ENCODE measurements at places on chromosomes 12 and 14.
A peak's percentile ranks its signal among the peaks of the same experiment; 100 is the strongest.

DNA sequence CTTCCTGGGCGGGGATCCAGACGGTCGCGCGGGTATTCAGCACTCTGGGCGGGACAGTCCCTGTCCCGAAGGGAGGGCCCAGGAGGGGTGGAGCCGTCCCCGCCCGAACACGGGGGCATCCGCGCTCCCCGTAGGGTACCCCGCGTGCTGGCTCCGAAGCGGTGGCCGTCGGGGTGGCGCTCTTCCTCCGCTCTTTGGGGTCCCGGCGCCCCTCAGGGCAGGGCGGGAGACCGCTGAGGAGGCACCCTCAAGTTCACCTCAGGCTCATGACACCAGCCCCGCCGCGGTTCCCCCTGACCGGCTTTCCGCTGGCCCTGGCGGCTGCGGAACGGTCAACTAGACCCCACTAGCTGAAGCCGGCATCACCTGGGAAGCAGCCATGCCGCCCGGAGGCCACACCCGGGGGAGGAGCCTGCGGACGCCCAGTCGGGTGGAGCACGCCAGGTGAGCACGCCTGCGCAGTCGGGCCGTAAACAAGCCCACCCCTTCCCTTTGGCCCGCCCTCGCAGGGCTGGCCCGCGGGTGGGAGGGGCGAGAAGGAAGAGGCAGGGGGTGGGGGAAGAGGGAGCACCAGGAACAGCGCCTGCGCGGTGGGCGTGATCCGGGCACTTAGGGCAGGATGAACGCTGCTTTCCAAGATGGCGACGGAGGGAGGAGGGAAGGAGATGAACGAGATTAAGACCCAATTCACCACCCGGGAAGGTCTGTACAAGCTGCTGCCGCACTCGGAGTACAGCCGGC lies at the start of gene WDR20:
Gene WDR20 (plus strand): TSS at position 612 of the 741 bp plus-strand sequence. CDS start 27 bp downstream, at position 639.
- peak; percentile 93 for DNase-seq

DNA sequence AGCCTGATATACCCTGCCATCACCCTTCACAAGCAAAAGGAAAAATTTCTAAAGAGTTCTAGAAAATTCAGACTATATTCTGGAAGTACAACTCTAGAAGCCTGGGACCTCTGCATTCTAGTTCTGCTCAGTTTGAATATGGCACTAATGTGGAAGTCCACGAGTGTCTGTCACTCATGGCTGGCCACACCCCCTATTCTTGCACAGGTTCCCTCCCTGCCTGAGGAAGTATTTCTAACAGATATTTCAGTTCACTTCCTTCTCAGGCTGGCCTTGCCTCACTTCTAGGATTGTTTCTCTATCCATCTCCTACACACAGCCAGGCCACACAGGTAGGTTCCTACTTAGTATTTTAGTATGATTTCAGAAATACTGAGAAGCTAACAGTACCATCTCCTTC lies 67.4 kb downstream of the PHLDA1 start:
- DNase-seq: no peak

- DNase-seq: no peak
Measured at GRCh38 chr12:12336049-12336411, 14.0 kb downstream of the MANSC1 start.

DNA sequence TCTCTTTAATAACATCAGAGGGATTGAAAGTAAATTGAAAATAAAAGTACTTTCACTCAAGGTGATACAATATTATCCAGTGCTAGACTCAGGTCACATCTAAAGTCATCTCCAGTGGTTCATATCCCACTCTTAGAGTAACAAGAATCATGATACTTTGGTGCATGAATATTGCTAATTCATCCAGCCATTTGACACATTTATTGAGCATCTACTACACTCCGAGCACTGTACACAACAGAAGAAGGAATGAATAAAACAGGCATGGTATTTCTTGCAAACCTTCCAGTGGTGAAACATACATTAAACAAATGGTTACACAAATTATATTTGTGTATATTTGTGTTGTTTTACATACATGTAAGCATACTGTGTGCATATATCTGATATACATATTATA lies 116.0 kb upstream of the TMCC3 start:
- no peak for DNase-seq

DNA sequence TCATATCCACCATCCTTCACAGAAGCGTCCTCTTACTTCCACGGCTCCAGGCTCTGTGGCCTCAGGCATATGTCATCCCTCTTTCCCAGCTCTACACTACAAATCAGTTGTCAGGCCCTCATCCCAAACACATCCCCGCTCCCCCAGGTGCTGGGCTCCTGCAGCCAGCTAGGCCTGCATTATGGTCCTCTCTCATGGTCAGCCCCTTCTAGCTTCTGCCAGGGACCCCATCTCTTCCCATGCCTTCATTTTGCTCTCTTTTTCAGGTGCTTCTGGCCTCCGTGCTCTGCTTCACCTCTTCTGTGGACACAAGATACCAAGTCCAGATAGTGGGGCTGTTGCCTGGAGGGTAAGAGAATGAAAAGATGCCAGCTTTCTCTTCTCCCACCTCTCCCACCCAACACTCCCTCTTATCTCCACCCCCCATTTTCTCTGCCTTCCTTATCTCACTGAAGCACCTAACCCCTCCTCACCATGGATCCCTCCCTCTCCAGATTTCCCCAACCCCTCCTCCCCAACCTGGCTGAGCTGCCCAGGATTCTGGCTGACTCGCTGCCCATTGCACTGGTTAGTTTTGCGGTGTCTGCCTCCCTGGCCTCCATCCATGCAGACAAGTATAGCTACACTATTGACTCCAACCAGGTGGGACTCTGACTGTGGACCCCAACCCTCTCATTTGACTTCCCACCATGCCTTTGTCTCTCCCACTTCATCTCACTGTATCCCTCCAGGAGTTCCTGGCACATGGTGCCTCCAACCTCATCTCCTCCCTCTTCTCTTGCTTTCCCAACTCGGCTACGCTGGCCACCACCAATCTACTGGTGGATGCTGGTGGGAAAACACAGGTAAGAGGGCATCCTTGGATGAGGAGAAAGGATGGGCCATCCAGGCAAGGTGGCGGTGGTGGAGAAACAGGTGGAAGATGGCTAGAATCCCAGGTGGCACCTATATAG lies 10.4 kb downstream of the B4GALNT1 start:
- no peak for DNase-seq

DNA sequence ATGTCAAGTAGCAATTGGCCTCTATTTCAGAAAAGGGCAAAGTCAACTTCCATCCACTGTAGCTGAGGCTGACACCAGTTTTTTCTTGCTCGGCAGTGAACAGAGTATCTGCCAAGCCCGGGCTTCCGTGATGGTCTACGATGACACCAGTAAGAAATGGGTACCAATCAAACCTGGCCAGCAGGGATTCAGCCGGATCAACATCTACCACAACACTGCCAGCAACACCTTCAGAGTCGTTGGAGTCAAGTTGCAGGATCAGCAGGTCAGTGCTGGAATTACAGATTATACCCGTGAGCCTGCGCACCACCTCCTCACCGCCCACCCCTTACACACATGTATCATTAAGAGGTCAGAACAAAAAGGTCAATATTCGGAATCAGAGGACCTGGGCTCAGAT lies 19.4 kb downstream of the EVL start:
- no peak for DNase-seq

GRCh38 chr12:57098546-57098945 lies 9.6 kb downstream of the NAB2 start:
- no peak for DNase-seq

GRCh38 chr12:64059685-64060084 lies 162.4 kb downstream of the KICS2 start:
- DNase-seq: no peak

DNA sequence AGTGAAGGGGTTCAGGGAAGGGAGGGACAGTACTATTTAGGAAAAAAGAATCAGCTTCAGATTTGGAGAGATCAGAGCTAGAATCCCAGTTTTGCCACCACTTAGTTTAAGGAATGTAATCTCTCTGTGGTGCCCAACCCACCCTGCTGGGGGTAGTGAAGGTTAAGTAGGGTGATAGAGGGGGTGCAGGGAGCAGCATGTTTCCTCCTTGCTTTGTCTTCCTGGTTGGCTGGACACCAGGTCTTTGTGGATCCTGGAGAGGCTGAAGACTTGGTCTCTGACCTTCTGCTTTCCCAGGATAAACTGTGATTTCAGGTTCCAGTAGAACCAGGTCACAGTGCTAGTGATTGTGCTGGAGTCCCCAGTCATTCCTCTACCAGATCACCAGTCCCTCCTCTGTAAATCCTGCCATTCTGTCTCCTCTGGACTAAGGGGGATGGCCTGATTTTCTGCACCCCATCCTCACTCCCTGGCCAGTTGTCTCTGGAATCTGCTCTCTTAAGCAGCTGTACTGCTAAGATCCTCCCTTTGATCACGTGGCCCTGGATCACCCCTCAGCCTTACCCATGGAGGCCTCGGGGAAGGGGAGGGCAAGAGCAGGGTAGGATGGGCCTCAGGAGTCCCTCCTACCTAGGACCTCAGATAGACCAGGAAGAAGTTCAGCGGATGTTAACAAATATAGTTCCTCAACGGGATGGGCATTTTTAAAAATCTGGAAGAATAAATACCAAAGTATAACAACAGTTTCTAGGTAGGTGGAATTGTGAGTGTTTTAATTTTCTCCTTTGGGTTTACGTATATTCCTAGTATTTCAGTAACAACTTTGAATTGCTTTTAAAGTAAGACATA lies 3.1 kb downstream of the MAP3K12 start:
- DNase-seq: no peak

DNA sequence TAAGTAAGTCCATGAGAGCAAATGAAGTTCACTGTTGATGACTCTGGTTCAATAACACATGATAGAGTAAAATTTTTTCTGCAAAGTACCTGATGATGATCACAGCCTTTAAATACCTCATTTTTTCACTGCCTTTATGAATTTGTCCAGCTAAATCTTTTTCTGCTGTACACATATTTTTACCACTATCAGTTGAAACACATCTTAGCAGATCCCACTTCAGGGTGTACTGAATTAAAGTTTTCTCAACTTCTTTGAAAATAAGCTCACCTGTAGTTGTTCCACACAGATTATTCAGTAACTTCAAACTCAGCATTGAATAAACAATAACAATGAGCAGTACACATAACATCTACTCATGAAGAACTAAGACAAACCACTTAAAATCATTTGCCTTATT lies 385.9 kb downstream of the NELL2 start:
- DNase-seq: no peak

- DNase-seq: no peak
Measured at GRCh38 chr12:123164222-123164621, 13.3 kb upstream of the PITPNM2 start.

- DNase-seq: no peak
Measured at GRCh38 chr12:131947482-131948027, 2.2 kb upstream of the EP400 start.

DNA sequence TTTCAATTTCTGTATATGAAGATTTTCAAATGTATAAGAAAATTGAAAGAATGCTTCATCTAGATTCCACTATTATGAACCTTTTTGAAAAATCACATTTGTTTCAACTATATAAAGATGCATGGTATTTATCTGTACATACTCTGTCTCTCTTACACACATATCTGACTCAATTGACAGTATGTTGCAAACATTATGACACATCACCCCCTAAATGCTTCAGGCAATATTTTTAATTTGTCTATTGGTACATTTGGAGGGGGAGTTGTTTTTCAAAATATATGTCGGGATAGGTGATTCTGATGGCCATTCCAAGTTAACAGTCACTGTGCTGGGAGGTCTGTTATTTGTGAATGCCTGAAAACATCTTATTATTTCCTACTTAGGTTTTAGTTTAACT lies 14.4 kb downstream of the PCNX1 start:
- no peak for DNase-seq

GRCh38 chr14:77000340-77001270 lies 27.9 kb downstream of the IRF2BPL start:
- DNase-seq: peak; percentile 42

DNA sequence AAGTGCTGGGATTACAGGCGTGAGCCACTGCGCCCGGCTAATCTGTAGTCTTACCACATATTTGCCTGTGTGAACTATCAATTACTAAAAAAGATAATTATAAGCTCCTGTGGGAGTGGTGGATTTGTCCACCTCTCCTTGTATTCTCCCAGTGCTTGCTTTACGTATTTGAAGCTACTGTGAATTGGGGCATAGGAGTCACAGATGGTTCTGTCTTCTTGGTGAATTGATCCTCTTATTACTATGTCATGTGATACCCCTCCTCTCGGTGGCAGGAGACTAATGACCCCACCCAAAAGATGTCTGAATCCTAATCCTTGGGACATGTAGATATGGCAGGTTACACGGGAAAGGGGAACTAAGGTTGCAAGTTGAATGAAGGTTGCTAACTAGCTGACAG lies 11.8 kb downstream of the GPR132 start:
- no peak for DNase-seq

DNA sequence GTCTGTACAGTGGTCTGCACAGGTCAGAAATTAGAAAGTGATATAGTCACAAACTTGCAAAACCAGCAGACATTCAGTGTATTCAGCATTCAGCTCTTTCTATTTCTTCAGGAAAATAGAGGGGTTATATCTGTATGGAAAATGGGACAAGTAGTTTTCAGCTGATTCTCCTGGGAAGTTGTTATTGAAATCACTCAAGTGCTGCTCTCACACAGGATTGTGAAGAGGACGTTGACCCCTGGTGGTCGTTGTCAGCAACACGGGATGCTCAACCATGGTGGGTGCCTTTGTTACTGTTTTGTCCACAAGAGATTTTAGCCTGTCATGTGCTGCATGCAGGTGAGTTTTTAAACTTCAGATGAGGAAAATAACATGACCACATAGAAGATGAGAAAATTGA lies 981.8 kb downstream of the TMEM121 start:
- DNase-seq: no peak

DNA sequence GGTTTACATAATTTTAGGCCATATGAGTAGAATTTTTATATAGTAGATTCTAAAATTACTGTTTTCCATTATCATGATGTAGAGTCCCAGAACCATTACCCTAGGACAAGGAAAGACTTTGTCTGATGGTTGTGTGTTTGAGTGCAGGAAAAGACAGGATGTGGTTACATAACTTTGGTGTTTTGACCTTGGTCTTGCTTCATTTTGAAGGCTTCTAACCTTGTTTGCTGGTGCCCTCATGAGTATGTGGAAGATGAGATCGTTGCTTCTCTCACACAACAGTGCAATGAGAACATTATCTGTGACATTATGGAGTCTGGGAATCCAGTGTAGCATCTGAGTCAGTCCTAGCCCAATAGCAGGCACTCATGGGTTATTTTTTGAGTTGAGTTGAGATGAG lies 106.2 kb downstream of the IGF1 start:
- DNase-seq: no peak

DNA sequence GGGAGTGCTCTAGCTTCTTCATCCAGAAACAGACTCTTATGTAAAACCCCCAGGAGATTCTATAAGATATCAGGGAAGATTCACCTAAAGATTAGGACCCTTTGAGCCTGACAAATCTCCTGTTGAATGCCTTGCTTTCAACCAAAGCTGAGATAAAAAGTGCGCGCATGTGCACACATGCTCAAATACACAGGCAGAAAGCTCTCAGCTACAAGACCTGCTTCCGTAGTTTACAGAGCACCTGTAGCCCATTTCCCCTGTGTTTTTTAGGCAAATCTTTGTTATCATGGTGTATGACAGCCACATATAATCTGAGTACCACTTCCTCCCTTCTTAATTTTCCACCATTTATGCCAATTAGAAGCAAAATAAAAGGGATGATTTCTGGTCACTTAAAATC lies 866.9 kb downstream of the NRXN3 start:
- no peak for DNase-seq
